GM12891 (cell line): ENCODE measurements at places on chromosomes 5 and 9.

DNA sequence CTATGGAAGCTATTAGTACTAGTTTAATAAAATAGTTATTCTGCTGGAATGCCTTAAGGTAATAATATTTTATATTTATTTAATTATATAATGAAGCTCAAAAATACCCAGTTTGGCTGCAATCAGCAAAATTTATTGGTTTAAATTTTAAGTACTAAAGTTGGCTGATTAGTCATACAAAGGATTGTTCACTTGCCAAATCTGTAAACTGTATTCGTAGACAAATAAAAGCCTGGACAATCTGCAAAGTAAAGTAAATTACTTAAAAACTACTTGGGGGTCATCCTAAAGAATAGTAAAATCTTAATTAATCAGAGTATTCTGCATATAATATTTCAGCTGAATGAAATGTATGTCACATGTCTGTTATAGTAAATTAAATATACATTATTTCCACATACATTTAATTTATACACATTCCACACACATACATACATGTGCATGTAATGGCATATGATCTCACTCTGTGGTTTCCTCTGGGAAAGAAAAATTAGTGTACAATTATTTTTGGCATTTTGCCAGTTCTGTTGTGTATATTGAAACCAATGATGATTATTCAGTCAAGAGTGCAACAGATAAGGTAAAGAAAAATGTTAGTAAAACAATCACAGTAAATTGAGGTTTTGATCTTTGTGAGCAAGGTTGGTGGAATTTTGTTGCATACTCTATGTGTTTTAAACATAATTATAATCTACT, 455.9 kb downstream of the CDH9 start:
- DNase-seq: no peak

DNA sequence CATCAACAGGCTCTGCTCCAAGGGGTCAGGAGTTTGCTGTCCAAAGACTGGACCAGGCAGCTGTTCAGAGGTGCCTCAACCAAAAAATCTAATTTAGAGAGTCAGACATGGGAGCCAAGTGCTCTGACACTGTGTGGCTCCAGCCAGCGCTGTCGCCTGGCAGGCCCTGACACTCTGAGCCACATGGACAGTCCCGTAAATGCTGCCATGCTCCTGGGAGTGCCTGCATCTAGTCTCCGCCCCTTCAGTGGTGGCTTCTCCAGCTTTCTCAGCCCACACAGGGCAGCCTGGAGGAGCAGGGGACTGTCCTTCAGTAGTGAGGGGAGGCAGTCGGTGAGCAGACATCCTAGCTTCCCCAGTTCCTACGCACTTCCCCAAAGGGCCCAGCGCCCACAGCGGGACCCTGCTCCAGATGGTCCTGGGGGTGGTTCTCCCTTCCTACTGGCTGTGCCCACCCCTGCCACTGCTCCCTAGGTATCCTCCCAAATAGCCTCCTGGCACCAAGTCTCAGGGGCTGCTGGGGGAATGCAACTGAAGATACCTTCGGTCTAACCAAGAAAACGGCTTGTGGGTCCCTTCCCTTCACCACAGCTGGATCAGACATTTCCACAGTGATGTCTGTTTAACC, 72.3 kb downstream of the SHC3 start:
- no peak for DNase-seq

GRCh38 chr5:151492729-151493128, 45.3 kb downstream of the SLC36A1 start:
- DNase-seq: no peak

GRCh38 chr9:83629433-83630104, 6.6 kb downstream of the IDNK start:
- no peak for DNase-seq

DNA sequence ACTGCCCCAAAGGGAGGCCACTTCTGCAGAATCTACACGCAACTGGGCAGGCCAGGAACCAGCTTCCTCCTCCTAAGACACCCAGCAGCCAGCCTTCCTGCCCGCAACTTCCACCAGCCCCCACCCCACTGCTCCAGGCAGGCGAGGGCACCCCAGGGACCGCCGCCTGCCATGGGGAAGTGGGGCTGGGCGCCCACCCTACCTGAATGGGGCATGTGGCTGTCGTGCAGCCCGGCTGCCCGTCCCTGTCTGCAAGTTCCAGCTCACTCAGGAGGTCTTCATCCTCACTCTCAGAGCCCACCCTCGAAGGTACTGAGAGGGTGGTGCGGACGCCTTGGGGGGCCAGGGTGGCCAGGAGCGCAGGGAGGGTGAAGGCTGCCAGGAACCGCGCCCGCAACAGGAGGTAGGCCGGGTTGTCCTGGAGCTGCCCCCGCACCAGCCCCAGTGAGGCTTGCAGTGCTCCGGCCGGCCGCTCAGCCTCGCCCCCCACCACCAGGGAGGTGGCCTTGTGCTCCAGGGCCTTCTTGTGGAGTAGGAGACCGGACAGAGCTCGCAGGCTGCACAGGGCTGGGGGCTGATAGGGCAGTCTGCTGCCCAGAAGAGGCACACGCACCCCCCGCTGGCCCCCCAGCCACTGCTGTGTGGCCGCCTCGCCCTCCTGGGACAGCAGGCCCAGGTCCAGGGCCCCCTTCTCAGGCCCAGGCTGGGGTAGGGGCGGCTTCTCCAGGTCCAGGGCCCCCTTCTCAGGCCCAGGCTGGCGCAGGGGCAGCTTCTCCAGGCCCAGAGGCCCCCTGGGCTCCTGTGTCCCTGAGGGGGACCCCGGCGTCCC, 4.1 kb upstream of the CARD9 start:
- no peak for DNase-seq

DNA sequence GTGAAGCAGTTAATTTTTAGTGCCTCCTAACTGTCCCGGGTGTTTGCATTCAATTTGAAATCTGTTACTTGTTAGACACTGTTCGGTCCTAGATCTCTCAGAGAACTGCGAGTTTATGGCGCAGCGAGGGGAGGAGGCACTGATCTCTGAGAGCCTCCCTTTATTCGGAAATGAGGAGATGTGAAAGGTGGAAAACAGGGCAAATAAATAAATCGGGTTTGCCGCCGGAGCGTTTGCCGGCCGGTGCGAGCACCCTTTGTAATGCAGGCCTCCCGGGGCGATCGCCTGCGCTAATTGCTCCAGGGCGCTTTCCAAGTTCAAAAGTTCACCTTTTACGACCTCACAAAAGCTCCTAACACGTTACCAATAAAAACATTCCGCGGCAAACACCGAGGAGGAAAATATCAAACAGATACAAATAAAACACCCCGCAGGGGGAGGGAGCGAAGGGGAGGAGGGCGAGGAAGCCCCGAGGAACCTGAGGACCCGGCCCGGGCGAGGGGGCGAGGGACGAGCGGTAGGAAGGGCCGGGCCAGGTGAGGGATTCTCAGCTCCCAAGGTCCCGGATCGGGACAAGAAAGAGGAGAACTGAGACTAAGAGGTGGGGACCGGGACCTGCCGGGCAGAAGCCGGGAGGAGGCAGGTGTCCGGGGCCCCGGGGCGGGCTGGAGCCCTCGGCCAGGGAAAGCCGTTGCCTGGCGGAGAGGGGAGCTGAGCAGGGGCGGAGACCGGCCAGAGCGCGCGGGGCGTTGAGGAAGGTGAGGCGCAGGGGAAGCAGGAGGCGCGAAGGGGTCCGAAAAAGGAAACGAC, 1.4 kb downstream of the NR6A1 start:
- no peak for DNase-seq

- DNase-seq: no peak
These were observed 10.5 kb upstream of the TAL2 start for GRCh38 chr9:105651806-105652205.
